ENCODE measurements at places on chromosomes 1 and 21.

DNA sequence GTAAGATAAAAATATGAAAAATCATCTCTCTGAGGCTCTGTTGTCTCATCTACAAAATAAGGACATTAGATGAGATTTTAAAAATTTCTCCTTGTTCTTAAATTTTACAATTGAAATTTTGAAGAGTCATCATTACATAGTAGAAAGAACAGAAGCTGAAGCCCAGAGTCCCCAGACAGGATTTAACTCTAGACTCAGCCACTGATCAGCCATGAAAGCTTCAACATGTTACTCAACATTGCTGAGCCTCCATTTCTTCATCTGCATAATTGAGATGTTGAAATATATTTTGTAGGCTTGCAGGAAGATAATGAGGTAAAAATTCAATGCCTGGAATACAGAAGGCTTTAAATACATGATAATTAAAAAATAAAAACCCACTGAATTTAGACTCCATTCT lies 633.3 kb downstream of the LMO4 start:
- no peak overlapping the region for H3K27ac ChIP-seq
- H3K4me1 ChIP-seq = no peaks in the 10 kb centered on the region
- H3K4me3 ChIP-seq = no peak overlapping the region
- no peaks in the 10 kb centered on the region for H3K27me3 ChIP-seq
- DNase-seq = no peak

DNA sequence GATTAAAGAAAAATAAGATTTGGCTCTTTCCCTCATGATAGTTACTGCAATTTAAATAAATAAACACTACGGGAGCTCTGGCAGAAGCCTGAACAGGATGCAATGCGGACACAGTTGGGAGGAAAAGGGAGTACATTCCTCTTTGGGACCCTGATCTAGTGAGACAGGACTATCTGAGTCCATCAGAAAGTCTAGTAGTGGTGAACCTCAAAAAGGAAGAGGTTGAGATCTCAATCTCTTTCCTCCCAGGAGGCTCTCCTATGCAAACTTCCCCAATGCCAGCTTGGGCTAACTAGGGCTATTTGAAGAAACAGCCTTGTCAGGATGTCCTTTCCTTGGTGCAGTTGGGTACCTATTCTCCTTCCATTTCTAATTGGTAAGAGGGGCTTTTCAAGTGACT lies 4.9 kb upstream of the ABCD3 start:
- no peaks in the 10 kb centered on the region for H3K36me3 ChIP-seq
- no peaks in the 10 kb centered on the region for H3K27me3 ChIP-seq
- H3K27ac ChIP-seq = no peak overlapping the region
- H3K4me3 ChIP-seq = no peak overlapping the region
- H3K4me1 ChIP-seq = no peaks in the 10 kb centered on the region

- no peak overlapping the region for H3K27ac ChIP-seq
- no peak for DNase-seq
- no peak overlapping the region for H3K4me3 ChIP-seq
Measured at GRCh38 chr1:188763541-188763940, 1714.1 kb downstream of the BRINP3 start.

GRCh38 chr1:194293851-194294405 lies 1107.5 kb upstream of the B3GALT2 start:
- no peak for DNase-seq
- H3K36me3 ChIP-seq = no peaks in the 10 kb centered on the region
- no peaks in the 10 kb centered on the region for H3K27me3 ChIP-seq
- no peak overlapping the region for H3K4me3 ChIP-seq
- no peaks in the 10 kb centered on the region for H3K4me1 ChIP-seq

- DNase-seq = no peak
- no peak overlapping the region for H3K4me3 ChIP-seq
- H3K27me3 ChIP-seq = peaks cover 6% of the 10 kb centered on the region
- no peak overlapping the region for H3K27ac ChIP-seq
- no peaks in the 10 kb centered on the region for H3K36me3 ChIP-seq
Measured at GRCh38 chr1:29256394-29256793, 20.1 kb downstream of the PTPRU start.

DNA sequence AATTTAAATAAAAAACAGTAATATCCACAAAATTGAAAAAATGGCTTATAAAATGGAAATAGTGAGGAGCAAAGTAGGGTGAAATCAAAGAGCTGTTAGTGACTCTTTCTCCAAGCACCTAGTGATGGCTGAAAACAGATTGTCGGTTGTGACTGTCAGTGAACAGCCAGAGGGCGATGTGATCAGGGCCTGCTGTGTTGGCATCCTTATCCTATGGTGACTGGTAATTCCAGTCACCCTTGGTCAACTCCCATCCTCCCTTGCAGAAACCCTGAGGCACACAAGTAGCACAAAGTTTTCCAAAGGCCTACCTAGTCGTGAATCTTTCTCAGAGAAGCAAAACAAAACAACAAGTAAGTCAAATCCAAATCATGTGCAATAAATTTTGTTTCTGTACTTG lies 599.8 kb upstream of the CXADR start:
- no peak overlapping the region for H3K27ac ChIP-seq
- no peak overlapping the region for H3K4me3 ChIP-seq
- no peaks in the 10 kb centered on the region for H3K27me3 ChIP-seq
- no peaks in the 10 kb centered on the region for H3K36me3 ChIP-seq
- DNase-seq = no peak

GRCh38 chr1:240245629-240246020 lies 153.9 kb downstream of the FMN2 start:
- no peak for DNase-seq
- no peaks in the 10 kb centered on the region for H3K36me3 ChIP-seq
- H3K27me3 ChIP-seq = no peaks in the 10 kb centered on the region
- no peak overlapping the region for H3K4me3 ChIP-seq
- H3K27ac ChIP-seq = no peak overlapping the region

DNA sequence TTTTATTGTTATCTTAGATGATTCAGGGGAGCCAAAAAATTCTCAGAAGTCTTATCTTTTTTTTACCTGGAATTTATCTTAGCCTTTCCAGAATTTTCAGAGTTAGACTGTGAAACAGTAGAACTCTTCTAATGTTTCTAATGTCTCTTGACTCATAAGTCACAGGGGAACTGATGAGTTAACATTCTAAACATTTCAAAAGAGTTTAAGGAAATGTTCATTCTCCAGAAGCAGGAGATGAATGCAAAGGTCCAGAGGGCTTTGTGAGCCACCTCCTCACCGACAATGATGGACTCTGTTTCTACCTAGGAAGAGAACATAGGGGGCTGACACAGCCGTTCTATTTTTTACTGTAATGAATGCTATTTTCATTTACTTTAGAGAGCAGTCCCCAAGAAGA lies 157.5 kb downstream of the BRINP2 start:
- DNase-seq = no peak
- no peak overlapping the region for H3K27ac ChIP-seq
- H3K27me3 ChIP-seq = no peaks in the 10 kb centered on the region
- no peaks in the 10 kb centered on the region for H3K4me1 ChIP-seq
- H3K36me3 ChIP-seq = no peaks in the 10 kb centered on the region
- H3K4me3 ChIP-seq = no peak overlapping the region

GRCh38 chr1:213452501-213452900 lies 401.5 kb downstream of the RPS6KC1 start:
- H3K27me3 ChIP-seq = 0 out of 2 replicates have a peak, but pooled peaks cover 5% of the 10 kb centered on the region
- no peaks in the 10 kb centered on the region for H3K4me1 ChIP-seq
- H3K36me3 ChIP-seq = no peaks in the 10 kb centered on the region
- no peak for DNase-seq

- no peaks in the 10 kb centered on the region for H3K27me3 ChIP-seq
- no peak for DNase-seq
- H3K36me3 ChIP-seq = peaks cover 2% of the 10 kb centered on the region
- H3K27ac ChIP-seq = no peak overlapping the region
Measured at GRCh38 chr1:93257889-93258288, 77.4 kb downstream of the CCDC18 start.

GRCh38 chr1:2891923-2892448 lies 90.5 kb upstream of the TTC34 start:
- H3K27ac ChIP-seq = no peak overlapping the region
- no peak overlapping the region for H3K4me3 ChIP-seq
- H3K4me1 ChIP-seq = no peaks in the 10 kb centered on the region
- H3K36me3 ChIP-seq = no peaks in the 10 kb centered on the region
- no peak for DNase-seq

- no peaks in the 10 kb centered on the region for H3K4me1 ChIP-seq
- no peaks in the 10 kb centered on the region for H3K36me3 ChIP-seq
- DNase-seq = no peak
Measured at GRCh38 chr1:187839873-187840272, 1011.1 kb downstream of the PLA2G4A start.

- H3K27ac ChIP-seq = peak overlapping the region; percentile 77
- peaks cover 56% of the 10 kb centered on the region for H3K4me1 ChIP-seq
- peak overlapping the region; percentile 56 for H3K4me3 ChIP-seq
- DNase-seq = no peak
Measured at GRCh38 chr1:160637821-160638539, 8.9 kb downstream of the SLAMF1 start.

DNA sequence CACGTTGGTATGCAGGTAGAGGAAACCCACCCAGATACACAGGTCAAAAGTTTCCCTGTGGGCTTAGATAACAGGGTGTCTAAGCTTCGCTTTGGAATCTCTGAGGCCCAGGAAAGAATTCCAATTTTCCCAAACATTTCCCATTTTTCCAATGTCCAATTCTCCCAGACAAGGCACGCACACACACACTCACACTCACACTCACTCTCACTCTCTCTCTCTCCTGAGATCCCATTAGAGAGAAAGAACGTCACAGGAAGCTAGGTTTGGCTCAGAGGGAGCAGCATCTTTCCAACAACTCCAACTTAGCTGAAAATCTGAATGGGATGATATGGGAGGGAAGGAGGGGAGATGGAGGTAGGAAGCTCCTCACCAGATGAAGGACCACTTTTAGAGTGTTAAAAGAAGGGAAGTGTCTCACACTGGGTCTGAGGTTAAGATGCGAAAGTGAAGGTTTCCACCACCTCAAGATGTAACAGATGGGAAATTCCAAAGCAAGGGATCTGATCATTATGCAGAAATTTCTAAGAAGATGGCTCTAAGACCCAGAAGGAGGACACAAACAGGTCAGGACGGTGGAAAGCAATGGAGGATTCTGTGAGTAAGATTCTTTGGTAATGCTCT lies 63.5 kb downstream of the GNG12 start:
- H3K4me1 ChIP-seq = peaks cover 7% of the 10 kb centered on the region
- no peaks in the 10 kb centered on the region for H3K36me3 ChIP-seq
- no peak overlapping the region for H3K4me3 ChIP-seq

GRCh38 chr1:61604261-61604660 lies 120.7 kb downstream of the TM2D1 start:
- DNase-seq = no peak
- no peak overlapping the region for H3K27ac ChIP-seq
- H3K36me3 ChIP-seq = no peaks in the 10 kb centered on the region
- no peak overlapping the region for H3K4me3 ChIP-seq
- no peaks in the 10 kb centered on the region for H3K27me3 ChIP-seq

- no peaks in the 10 kb centered on the region for H3K4me1 ChIP-seq
- peaks cover 6% of the 10 kb centered on the region for H3K27me3 ChIP-seq
- H3K4me3 ChIP-seq = no peak overlapping the region
- no peak for DNase-seq
- H3K27ac ChIP-seq = no peak overlapping the region
Measured at GRCh38 chr1:65049941-65050713, 83.8 kb upstream of the JAK1 start.

GRCh38 chr1:55870106-55870505 lies 654.9 kb upstream of the USP24 start:
- no peak overlapping the region for H3K27ac ChIP-seq
- H3K27me3 ChIP-seq = no peaks in the 10 kb centered on the region
- H3K4me3 ChIP-seq = no peak overlapping the region

- H3K36me3 ChIP-seq = no peaks in the 10 kb centered on the region
- no peak overlapping the region for H3K27ac ChIP-seq
- H3K4me3 ChIP-seq = no peak overlapping the region
- DNase-seq = no peak
- no peaks in the 10 kb centered on the region for H3K27me3 ChIP-seq
Measured at GRCh38 chr1:2988256-2988655, 33.0 kb upstream of the ACTRT2 start.

DNA sequence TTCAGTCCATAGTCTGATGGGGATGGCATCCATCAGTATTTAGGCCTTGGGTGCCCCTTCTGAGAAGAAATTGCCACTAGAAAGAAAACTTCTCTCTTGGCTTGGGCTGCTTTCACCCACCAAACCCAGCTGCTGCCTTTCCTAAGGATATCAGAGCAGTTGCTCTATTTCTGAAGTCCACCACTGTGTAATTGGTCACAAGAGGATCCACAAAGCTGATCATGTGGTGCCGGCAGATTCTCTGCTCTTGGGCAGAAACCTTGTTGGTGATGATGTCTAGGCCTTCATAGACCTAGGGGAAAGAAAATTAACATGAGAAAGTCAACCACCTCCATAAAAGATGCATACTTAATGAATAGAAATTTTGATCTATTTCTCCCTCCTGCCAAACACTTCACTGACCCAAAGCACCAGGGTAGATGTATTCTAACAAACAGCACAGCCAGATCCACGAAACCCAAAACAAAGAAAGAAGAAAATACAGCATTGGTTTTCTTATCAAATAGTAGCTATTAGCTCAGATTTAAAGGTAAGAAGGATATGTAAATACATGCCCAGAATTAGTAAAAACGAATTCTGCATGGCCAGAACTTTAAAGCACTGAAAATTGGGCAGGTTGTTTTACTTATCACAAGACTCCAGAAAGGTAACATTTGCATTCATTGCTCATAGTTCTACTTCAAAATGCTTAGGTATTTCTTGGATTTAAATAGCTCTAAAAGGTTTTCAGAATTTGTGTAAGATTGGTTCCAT lies 26.0 kb downstream of the TRIT1 start:
- no peak overlapping the region for H3K4me3 ChIP-seq
- peaks cover 11% of the 10 kb centered on the region for H3K36me3 ChIP-seq
- DNase-seq = no peak
- H3K4me1 ChIP-seq = no peaks in the 10 kb centered on the region

GRCh38 chr21:44703731-44704635 lies 7.0 kb downstream of the KRTAP10-12 start:
- H3K27ac ChIP-seq = no peak overlapping the region
- no peaks in the 10 kb centered on the region for H3K36me3 ChIP-seq
- no peak overlapping the region for H3K4me3 ChIP-seq
- H3K4me1 ChIP-seq = no peaks in the 10 kb centered on the region
- DNase-seq = no peak

DNA sequence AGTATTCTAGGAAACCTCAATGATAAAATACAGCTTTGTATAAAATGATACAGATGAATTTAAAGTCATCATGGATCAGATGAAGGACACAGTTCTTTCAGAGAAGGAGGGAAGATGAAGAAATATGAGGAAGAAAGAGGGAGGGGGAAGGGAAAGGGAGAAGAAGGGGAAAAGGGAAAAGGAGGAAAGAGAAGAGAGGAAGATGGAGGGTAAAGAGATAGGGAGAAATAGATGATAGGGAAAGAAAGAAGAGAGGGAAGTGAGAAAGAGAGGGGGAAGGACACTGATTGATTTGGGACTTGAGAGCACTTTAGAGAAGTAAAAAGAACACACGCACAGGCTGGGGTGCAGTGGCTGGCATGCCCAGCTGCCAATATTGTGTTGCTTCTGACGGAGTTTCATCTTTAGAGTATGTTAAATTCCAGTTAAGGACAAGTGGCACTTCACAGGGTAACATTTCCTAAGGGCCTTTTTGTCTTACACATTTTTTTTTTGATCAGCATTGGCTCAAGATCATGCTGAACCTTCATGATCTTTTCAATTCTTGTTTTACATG lies 235.9 kb upstream of the DMRTA2 start:
- DNase-seq = no peak
- no peaks in the 10 kb centered on the region for H3K27me3 ChIP-seq
- H3K4me1 ChIP-seq = no peaks in the 10 kb centered on the region

GRCh38 chr1:209511169-209511568 lies 72.3 kb upstream of the CAMK1G start:
- no peak overlapping the region for H3K4me3 ChIP-seq
- H3K36me3 ChIP-seq = no peaks in the 10 kb centered on the region
- no peak for DNase-seq

- H3K4me3 ChIP-seq = no peak overlapping the region
- DNase-seq = no peak
- H3K36me3 ChIP-seq = no peaks in the 10 kb centered on the region
- peaks cover 4% of the 10 kb centered on the region for H3K27me3 ChIP-seq
- no peak overlapping the region for H3K27ac ChIP-seq
Measured at GRCh38 chr1:231896806-231897205, 270.2 kb downstream of the DISC1 start.
